CD4-positive, alpha-beta T cell treated with Interleukin-1 beta for 1 hour (primary cell): ENCODE measurements at places on chromosomes 12 and 14.

GRCh38 chr14:83814896-83815295 is 1715.0 kb upstream of the FLRT2 start:
- DNase-seq = no peak

DNA sequence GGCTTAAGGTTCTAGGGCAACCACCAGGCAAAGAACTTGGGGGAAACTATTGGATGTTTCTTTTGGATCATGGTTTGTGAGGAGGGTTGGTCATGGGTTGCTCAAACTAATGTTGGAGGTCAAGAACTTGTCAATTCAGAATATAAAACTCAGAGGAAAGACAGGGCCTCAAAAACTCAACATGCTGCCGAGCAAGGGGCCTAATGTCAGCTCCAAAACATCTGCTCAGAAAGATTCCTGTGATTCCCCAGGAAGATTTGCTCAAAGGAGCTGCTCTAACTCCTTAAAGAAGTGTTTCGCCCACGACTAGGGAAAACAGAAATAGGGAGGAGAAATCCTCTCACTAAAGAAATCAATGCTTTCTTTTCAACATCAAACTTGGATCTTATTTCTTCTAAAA is 3.7 kb upstream of the IGF1 start:
- no peak for DNase-seq

DNA sequence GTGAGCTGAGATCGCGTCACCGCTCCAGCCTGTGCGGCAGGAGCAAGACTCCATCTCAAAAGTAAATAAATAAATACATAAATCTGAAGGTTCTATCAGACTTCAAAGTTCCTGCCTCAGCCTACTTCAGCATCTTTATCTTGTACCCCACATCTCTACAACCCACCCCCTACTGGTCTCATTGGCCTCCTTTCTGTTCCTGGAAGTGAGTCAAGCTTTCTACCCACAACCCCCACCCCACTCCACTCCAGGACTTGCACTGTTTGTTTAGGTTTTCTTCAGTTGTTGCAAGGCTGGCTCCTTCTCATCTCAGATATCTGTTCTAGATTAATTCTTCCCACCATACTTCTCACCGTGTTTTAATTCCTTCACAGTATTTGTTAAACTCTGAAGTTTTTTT is 714 bp upstream of the PSMC6 start:
- peak; percentile 7 for DNase-seq

DNA sequence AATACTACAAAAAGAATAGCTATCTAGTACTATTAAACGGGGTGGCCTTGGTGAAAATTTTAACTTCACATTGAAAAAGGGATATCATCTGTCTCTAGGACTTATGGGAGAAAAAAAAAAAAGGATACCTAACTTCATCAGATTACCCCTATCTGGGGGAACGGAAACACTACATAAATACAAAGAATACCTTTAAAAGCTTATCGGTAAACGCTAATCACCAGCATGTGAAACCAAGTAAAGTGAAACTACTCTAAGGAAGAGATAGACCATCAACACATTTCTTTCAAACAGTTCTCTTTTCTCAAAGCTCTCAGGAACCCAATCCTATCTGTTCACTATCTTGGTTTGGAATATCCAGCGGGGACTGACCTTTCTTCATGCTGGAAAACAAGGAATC is 3.5 kb downstream of the KICS2 start:
- peak; percentile 9 for DNase-seq

GRCh38 chr12:127293507-127294310 is 973.3 kb upstream of the TMEM132C start:
- DNase-seq = peak; percentile 32

DNA sequence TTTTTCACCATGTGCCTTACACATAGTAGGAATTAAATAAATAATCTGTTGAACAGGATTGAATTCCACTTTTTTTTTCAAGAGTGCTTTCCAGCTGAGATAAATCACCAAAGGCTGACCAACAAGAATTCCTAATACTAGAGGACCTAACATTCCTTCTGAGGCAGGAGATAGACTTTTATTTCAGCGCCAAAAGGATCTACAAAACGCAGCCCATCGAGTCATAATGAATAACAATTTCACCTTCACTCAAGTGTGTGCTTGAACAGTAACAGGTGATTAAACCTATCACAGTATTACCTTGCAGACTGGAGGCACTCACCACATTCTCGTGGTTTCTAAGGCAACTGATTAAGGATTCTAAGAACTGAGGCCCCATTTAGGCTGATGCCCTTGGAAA is 224.3 kb upstream of the ATP2B1 start:
- DNase-seq = no peak

- DNase-seq = no peak
Observed at GRCh38 chr12:97568336-97569180, 106.0 kb downstream of the RMST start.

- no peak for DNase-seq
Observed at GRCh38 chr12:104551313-104551931, 94.7 kb downstream of the CHST11 start.

- DNase-seq = no peak
Observed at GRCh38 chr12:46499226-46499625, 126.7 kb upstream of the SLC38A2 start.

DNA sequence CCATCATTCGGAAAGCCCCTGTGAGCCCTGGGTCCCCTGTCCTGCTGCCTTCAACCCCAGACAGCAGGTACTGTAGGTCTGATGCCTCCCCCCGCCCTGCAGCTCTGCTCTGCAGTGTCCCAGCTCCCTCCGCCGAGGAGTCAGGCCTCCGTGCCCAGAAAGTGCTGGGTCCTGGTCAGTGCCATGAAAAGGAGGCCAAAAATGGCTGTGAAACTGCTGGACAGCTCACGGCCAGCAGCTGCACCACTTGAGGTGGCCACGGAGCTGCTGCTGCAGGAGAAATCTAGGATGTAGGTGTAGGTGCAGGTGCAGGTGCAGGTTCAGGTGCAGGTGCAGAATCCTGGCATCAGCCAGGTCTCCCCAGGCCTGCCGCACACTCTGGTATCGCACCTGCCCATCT is 196.1 kb downstream of the SLC15A4 start:
- no peak for DNase-seq

- no peak for DNase-seq
Observed at GRCh38 chr14:35045798-35046047, 349 bp upstream of the FAM177A1 start.

DNA sequence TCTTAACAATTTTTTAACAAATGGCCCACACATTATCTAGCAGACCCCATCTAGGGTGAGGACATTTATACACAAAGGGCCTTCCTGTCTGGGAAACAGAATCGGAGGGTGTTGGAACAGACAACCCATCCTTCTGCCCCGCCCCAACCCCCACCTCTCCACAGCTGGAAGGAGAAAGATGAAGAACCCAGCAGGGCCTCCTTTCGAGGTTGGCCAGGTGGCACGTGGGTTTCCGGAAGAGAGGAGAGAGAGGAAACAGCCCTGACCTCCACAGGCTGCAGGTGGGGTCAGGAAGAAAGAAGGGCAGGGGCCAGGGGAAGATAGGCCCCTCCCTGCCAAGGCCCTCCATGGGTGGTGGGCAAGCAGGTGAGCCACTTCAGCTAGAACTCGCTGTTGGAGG is 57.2 kb downstream of the LRRC74A start:
- no peak for DNase-seq

DNA sequence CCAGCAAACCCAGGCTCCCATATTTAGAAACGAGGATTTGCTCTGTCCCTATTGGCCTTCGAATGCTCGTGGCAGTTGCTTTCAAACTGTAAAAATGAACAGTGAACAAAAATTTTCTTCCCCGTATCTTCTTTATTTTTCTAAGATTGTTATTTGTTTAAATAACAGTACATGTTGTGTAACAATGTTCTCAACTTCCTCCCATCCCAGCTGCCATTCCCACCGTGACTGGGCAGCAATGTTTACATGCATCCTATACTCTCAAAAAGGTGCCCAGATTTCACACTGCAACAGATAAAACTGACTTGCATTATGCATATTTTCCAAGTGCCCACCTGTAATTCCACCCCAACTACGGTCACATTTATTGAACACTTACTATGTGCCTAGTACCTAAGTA is 12.8 kb downstream of the VCPKMT start:
- no peak for DNase-seq

DNA sequence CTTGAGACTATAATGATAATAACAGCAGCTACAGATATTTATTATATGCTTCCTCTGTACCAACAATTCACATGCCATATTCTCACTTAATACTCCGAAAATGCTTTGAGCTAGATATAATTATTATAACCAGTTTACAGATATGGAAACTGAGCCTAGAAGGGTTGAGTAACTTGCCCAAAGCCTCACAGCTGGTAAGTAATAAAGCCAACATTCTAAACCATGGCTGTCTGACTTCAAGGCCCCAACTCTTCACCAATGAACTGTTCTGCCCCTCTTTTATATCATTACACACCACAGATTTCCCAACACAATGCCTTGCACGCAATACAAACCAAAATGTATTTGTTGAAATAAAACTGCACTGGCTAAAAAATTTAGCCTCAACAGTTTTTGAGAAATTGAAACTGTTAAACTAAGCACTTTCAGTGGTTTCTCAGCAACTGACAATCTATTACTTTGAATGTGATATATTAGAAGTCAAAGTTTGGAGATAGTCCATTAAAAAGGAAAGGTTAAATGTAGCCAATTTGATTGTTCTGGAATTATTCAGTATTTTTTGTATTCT is 222.5 kb upstream of the ARHGAP5 start:
- no peak for DNase-seq

DNA sequence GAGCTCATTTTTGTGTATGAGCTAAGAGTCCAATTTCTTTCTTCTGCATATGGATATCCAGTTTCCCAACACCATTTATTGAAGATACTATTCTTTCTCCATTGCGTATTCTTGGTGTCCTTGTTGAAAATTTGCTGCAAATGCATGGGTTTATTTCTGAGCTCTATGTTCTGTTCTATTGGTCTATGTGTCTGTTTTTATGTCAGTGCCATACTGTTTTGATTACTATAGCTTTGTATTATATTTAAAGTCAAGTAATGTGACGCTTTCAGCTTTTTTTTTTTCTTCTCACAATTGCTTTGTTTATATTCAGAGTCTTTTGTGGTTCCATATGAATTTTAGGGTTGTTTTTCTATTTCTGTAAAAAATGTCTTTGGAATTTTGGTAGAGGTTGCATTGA is 247.1 kb upstream of the TBX3 start:
- DNase-seq = no peak

GRCh38 chr12:2877953-2878732 is 1.1 kb downstream of the RHNO1 start:
- DNase-seq = peak; percentile 7
